Activated T-helper 9 cell treated with anti-CD3 and anti-CD28 coated beads, Interleukin-2, amount 50 U/mL, for 16 hours (primary cell): ENCODE measurements at places on chromosomes 2 and 18.

DNA sequence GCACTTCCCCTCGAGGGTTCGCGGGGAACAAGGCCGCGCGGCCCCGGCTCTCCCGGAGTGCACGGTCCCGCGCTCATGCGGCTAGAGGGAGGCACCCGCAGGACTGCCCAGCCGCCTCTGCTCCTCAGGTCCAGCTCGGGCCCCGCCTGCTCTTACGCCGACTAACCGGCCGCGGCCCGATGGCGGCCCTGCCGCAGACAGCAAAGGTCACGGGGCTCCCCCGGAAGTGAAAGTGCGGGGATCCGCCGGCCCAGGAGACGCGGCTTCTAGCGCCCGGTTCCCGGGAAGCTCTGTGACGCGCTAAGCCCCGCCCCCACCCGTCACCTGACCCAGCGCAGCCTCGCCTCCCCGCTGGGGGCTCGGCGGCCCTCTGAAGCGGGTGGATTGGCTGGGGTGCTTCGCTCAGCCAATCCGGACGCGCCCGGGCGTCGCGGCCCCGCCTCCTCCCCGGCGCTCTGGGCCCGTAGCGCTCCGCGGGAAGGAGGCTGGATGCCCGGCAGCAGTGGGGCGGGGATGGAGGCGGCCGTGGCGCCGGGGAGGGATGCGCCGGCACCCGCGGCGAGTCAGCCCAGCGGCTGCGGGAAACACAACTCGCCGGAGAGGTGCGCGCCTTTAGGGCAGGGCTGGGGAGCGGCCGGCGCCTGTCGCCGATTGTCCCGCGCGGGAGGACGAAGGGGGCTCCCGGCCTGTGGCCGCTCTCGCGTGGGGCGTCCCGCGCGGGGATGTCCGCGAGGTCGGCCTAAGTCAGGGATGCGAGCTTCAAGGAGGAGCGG is at the start of gene SCLY:
SCLY (plus strand) TSS at position 460 of the 773 bp plus-strand sequence; CDS start at position 514, 54 bp downstream.
- peak; percentile 94 for DNase-seq

GRCh38 chr2:197237291-197238042 is 73.1 kb downstream of the ANKRD44 start:
- DNase-seq = no peak

DNA sequence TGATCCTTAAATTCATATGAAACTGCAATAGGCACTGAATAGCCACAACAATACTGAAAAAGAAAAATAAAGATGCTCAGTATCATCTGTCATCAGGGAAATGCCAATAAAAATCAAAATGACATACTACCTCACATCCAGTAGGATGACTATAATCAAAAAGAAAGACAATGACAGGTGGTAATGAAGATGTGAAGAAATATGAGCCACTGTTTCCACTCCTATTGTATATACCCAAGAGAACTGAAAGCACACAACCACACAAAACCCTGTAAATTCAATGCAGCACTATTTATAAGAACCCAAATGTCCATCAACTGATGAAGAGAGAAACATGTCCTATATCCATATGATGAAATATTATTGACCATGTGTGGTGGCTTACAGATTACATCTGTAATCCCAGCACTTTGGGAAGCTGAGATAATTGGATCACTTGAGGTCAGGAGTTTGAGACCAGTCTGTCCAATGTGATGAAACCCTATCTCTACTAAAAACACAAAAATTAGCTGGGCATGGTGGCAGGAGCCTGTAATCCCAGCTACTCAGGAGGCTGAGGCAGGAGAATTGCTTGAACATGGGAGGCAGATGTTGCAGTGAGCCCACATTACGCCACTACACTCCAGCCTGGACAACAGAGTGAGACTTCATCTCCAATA is 39.9 kb downstream of the MAP3K2 start:
- DNase-seq = no peak

DNA sequence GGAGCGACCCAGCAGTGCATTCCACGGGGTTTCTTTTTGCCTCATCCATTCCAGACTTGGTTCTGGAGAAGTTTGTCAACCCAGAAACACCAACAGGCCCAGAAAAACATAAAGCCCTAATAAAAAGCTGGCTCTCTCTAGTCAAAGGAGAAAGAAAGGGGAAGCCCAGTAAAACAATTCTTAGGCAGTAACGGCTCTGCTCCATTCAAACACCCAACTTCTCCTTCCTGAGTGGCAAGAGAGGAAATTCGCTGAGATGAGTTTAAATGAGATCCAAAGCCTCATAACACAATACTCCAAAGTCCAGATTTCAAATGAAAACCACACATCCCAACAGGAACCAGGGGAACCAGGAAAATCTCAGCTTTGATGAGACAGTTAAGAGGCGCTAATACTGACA is 179.9 kb downstream of the RPIA start:
- no peak for DNase-seq

DNA sequence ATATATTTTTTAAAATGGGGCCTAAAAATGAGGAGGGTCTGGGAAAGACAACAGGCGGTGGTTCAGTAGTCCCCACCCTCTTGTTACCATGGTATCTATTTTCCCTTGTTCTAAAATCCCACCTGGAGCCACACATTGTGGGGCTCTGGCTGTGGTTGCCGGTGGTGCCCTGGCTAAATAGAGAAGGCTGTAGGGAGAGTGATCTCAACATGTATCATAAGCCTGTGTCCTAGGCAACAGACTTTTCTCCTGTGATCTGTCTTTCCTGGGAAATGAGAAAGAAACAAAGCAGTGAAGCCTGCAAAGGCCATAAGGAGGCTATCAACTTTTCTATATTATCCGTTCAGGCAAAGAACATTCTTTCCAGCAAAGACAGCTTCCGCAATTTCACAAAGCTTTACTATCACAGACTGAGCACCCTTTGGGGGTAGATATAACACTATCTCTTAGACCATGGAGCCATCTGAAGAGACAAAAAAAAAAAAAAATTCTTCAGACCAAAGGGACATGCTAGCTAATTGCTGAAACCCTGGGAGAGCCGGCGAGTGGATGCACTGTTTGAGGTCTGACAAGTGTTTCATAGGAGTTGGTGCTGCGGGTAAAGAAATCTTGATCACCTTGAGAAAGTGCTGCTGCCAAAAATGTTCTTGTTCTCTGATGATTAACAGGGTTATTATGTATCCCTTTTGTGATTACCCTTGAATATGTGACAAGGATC is 879.2 kb upstream of the DDX18 start:
- DNase-seq = no peak

DNA sequence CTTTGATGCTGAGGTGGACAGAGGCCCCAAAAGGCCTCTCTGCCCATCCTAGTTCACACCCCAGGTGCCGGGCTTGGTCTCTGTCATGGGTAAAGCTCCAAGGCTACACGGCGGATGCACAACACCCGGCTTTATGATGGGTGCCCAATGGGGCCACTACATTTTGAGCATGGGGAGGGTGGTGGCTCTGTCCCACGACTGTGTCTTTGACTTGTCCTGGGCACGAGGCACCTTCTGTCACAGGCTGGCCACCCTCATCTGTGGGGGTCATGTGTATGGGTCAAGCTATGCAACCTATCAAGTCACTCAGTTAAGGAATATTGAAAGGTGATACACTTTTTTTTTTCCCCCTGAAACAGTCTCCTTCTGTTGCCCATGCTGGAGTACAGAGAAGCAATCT is 63.7 kb downstream of the EDAR start:
- no peak for DNase-seq
